ENCODE measurements at places on chromosomes 4 and X. TPM values are rescaled to one million over a fixed set of nuclear protein-coding genes. Genes with fewer than 3 reads are reported as not detected.

GRCh38 chrX:24294619-24295018 lies 19.2 kb downstream of the SUPT20HL2 start:
- DNase-seq: no peak

DNA sequence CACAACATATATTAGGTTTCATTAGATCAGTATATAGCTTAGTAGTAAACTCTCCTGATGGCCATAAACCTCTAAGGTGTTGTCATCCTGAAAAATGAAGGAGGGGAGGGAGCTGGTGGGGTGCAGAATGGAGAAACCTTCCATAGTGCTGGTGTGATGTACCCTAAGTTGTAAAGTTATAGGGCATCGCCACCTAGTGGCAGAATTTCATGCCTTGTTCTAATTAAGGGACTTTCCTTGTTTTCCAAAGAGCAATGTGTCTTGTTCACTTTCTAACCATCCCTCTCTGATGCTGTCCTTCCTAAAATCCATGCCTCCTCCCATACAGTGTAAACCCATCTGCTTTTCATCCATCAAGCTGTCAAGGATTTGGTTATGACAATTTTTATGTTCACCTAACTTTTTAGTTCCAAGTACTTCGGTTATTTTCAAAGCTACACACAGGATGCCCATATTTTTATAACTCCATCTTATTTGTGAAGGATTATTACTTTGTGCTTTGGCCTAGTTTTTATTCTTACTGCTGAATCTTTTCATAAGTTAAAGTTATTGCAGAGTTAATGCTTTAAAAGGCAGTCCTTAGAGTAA lies 4.5 kb downstream of the NBDY start:
- peak; percentile 20 for DNase-seq

The FAM241A gene
- total RNA-seq: 8.5 TPM

The NOX1 gene
- not detected for total RNA-seq

The FAM50A gene
- 28.8 TPM for total RNA-seq

- DNase-seq: no peak
These were observed 270.3 kb downstream of the DHRSX start for GRCh38 chrX:2230457-2230856.
